ENCODE measurements at places on chromosomes 13 and 19.

GRCh38 chr13:113119822-113120189 lies 2.8 kb upstream of the F10 start:
- no peak for DNase-seq

DNA sequence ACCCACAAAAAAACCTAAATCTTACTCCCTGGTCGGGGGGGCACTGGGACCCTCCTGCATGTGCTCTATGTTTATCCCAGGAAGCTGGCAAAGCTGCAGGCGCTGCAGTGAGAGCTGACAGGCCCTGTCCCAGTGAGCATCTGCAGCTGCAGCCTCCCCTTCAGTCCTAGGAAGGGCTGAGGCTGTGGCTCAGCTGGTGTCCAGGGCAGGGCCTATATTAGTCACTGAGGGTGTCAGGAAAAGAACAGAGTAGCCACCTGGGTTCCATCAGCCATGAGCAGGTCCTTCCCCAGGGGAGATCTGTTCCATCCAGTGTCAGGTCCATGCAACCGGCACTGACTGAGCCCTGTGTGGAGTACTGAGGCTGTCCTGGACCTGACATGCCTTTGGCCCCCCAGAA lies 120.5 kb downstream of the TNFRSF19 start:
- DNase-seq: no peak

DNA sequence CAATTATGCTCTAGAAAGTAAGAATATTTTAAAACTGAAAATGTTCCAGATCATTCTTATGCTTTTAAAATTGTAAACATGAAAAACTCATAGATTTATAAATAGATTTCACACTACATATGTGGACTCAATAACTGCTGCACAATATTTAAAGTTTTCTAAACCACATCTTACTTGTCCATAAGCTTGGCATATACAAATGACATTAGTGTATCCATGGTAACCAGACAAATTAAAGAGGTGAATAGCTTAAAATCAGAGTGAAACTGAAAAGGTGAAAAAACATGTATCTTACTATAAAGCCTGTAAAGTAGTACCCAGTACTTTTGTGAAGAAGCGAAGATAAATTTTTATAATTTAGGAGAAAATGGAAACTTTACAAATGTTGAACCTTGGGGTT lies 151.2 kb upstream of the MYO16 start:
- no peak for DNase-seq

DNA sequence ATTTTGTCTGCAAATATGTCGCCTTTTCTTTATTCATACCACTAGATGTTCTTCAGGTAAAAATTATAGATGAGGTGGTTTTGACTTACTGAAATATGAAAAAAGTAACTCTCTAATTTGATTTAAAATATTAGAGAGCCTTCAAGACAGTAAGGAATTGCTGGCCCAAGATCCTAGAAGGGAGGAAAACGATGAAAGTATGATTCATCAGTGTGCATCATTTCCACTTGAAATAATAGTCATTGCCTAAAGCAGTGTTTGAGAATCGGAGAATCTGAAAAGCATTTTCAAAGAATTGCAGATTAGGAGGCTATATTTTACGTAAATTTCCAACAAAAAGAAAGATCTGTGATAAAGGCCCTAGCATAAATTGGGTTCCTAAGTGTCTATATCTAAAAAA lies 1707.9 kb upstream of the PRR20A start:
- DNase-seq: no peak

GRCh38 chr19:572743-573518 lies 535 bp downstream of the BSG start:
- no peak for DNase-seq

- DNase-seq: no peak
These were observed 2.5 kb downstream of the ITM2B start for GRCh38 chr13:48235341-48236135.

DNA sequence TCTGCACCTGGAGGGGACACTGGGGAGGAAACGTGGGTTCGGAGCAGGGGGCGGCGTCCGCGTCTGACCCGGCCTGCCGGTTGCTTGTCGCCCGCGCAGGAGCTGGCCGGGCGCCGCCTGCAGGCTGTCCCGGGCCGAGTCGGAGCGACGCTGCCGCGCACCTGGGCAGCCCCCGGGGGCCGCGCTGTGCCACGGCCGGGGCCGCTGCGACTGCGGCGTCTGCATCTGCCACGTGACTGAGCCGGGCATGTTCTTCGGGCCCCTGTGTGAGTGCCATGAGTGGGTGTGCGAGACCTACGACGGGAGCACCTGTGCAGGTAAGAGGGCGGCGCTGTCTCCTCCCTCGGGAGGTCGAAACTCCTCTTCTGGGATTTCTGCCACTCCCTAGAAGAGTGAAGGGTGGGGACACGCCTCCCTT lies 1.3 kb downstream of the ITGBL1 start:
- no peak for DNase-seq

DNA sequence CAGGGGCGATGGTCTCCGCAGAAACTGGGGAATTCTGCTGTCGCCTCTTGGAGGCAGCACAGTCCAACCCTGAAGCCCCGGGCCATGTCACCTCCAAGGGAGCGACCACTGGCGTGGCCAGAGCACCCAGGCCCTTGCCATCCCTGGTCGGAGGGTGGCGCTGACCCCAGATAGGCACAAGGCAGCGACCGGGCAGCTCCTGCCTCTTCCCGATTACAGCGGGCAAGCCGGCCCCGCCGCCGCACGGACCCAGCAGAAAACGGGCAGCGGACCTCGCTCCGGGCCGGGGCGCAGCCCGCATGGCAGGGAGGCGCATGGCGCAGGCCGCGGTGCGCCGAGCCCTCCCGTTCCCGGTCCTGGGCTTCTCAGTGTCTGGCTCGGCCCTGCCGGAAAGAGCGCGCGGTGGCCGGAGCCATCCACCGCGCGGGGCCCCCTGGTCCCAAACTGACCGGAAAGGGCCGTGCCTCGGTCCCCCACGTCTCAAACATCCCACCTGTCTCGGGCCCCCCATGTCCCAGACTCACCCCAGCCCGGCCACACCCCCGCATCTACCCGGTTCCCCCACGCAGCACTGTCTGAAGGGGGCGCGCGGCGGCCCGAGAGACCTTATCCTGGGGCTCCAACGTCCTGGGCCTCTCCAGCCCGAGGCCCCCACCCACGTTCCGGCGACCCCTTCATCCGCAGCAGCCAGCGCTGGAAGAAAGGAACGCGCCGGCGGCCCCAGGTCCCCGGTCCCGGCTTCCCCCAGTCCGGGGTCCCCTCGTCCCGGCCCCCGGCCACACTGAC lies 727 bp downstream of the CERS1 start:
- no peak for DNase-seq

GRCh38 chr13:101139081-101139480 lies 277.2 kb downstream of the NALCN start:
- DNase-seq: no peak

- DNase-seq: no peak
These were observed 127.5 kb downstream of the FREM2 start for GRCh38 chr13:38814331-38814730.

- no peak for DNase-seq
These were observed 24.6 kb downstream of the TPT1 start for GRCh38 chr13:45316338-45316737.

DNA sequence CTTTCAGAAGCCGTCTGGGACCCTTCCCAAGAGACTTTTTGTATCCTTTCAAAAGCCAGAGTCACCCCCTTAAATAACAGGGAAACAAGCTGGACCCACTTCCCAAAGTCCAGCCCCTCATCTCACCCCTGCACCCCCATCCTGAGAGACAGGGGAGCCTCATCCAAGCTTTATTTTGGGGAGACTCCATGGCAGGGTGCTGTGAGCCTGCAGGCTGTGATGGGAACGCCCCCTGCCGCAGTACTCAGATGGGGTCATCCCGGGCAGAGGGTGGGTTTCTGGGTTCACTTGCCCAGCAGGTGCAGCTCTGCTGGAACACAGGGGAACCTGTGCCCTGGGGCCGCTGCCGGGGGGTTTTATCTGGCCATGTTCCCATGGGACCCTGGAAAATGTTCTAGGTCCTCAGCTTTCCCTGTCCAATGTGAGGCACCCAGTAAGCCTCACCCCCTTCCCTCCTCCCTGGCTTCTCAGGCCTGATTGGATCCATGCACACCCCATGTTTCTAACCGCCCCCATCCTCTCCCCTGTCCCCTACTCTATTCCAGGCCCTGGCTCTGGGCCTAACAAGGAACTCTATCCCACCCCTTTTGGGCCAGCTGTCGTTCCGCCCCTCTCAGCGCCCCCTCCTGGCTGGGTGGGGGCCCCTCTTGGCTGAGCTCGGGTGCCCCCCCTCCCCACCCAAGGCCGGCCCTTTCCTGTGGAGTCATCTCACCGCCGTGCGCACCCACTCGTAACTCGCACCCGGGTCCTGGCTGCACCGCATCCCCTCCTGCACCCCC lies 1.0 kb downstream of the HIF3A start:
- DNase-seq: peak; percentile 77

- peak; percentile 61 for DNase-seq
These were observed 101.0 kb downstream of the PAN3 start for GRCh38 chr13:28239374-28239773.
